SK-N-MC (cell line): ENCODE measurements at places on chromosomes 11 and 22.

DNA sequence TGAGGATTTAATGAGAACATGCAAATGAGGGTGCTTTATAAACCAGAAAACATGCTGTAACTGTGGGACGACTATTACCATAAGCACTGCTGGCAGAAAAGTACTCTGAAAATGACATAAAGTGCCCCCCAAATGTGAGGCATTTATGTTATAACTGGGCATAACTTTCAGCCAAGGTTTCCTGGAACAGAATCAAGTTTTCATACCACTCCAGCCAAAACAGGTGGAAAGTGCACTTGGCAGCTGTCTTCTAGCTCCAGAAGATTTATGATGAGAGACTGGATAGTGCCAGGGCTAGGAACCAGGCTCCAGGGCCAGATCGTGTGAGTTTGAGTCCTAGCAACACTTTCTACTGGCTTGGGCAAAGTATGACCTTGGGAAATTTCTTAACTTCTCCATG, 339.2 kb downstream of the TENM4 start:
- no peak for DNase-seq

- DNase-seq: no peak
Observed at GRCh38 chr11:9017773-9018172, 14.0 kb upstream of the NRIP3 start.

DNA sequence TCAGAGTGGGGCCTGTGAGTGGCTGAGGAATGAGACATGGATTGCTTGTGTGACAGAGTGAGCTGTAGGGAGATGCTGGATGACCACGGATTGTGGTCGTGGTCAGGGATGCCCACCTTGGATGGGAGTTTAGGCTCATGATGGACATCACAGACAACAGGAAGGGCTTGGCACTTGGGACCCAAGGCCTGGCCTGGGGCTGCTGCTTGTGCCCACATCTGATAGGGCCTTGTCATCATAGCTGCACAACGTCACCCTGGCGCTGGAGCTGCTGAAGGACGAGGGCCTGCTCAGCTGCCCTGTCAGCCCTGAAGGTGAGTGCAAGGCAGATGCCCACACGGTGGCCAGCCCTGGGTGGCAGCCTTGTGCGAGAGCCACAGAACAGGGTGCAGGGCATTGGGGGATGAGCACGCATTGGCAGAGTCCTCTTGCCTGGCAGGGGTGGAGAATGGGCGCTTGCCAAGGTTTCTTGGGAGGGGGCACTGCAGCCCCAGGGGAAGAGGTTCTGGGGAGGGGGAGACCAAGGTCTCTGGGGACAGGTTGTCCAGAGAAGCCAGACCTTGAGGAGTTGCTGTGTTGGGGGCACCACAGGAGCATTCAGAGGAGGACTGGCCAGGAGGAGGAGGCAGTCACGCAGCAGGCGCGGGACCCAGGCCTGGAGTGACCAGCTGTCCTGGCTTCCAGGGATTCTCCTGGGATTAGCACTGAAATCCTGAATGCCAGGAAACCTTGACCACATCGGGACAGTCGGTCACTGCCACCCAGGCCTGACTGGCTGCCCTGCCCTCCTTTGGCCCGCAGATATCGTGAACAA, 25.0 kb downstream of the PARVG start:
- DNase-seq: no peak

DNA sequence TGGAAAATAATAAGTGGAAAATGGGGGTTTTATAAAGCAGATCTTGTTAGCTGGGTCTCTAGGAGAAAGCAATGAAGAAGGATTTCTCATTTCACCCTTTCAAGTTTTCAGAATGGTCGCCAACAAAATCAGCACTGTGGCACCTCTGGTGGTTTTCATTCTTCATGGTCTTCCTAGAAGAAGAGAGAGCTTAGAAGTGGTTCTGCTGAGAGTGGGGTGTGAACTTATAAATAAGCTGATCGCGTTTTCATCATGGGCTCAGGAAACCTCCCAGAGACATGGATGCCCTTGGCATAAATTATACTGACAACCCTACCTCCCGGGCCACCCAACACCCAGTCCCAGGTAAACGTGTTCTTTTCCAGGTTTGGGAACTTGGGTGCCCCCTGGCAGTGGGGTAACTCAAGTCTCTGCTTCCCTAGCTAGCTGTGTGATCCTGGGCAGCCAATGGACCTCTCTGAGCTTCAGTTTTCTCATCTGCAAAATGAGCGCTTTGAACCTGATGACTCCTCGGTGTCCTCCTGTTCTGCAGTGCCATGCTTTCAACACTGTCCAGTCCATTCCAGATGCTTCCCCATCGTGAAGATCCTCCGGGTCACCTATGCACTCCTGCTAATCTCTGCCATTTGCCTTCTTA, 72.6 kb upstream of the GRAMD1B start:
- no peak for DNase-seq

- DNase-seq: no peak
Observed at GRCh38 chr22:30996462-30996861, 27.4 kb downstream of the TUG1 start.

GRCh38 chr11:810040-810567, 337 bp downstream of the RPLP2 start:
- DNase-seq: no peak

DNA sequence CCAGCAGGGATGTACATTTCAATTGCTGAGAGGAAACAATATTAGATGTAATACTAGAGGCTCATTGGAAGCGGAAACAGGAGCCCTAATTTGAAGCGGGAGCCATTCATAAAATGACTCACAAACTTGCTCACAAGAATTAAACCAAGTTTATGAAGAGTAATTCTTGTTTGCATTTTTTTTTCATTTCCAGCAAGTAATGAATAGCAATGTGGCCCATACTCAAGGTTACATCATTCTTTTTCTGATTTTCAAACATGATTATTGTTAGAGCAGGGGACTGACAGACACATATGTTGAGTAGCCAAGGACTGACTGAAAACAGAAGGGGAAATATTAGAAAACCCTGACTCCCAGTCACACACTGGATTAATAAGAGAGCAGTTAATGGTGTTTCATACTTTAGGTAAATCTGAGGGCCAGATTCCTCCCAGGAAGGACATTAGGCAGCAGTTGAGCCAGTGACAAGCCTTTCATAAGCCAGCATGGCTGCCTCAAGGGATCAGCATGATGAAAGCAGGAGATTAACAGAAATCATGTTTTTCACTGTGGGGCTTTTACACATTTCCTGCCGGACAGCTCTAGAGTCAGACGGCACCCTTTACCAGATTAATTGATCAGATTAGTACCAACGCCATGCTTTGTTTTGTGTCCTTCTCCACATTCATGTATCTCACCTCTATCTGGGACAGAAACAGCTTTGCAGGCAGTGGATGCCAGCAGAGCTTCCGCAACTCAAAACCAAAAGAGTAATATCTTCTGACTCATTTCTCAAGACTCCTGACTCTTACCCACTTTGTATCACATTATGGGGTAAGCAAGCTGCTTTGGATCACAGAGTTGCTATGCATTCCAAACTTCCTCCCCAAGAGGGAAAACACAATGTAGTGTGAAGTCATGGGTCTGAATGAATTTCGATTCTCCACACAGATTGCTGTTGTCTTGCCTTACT, 831.6 kb downstream of the KCNA4 start:
- DNase-seq: no peak

GRCh38 chr11:18394275-18394927, at the start of gene LDHA:
Gene LDHA (plus strand): TSS chr11:18394563. CDS start chr11:18396843, 2,280 bp downstream.
- peak; percentile 63 for DNase-seq

DNA sequence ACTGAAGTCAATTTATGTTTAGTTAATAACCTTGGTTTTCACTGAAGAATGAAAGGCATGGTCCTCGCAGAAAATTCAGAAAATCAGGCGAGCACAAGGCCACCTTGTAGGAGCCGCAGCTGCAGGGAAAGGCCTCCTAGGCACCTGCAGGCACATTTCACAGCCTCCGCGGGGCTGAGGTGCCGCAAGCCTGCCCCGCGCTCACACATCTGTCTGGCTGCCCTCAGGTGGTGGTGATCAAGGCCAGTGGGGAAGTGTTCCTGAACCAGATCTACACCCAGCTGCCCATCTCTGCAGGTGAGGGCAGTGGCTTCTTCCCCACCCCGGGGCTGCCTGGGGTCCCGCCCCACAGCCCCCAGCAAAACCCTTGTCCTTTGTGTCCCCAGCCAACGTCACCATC, 10.5 kb downstream of the MUC5AC start:
- DNase-seq: no peak

GRCh38 chr11:108239076-108239475, 16.2 kb downstream of the ATM start:
- no peak for DNase-seq

GRCh38 chr11:69058511-69059270, 10.0 kb downstream of the TPCN2 start:
- no peak for DNase-seq

- no peak for DNase-seq
Observed at GRCh38 chr22:36606114-36606513, 77.1 kb upstream of the EIF3D start.

DNA sequence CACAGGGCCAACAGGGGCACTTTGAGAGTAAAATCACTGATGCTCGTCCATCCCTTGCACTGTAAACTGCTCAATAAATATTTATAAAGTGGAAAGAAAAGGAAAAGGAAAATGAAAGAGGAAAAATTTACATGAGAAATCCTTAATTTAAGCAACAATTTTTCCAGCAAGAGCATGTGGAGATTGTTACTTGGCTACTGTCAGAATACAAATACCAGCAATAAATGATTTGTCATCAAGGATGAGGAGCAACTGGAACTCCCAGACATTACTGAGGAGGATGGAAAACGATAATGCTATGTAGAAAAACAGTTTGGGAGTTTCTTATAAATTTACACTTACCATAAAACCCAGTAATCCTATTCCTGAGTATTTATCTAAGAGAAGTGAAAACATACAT, 123.0 kb downstream of the SGSM3 start:
- DNase-seq: no peak
